ENCODE measurements at places on chromosomes 2 and 18.

GRCh38 chr2:242031481-242032019, 162.0 kb downstream of the RTP5 start:
- peak; percentile 67 for DNase-seq

DNA sequence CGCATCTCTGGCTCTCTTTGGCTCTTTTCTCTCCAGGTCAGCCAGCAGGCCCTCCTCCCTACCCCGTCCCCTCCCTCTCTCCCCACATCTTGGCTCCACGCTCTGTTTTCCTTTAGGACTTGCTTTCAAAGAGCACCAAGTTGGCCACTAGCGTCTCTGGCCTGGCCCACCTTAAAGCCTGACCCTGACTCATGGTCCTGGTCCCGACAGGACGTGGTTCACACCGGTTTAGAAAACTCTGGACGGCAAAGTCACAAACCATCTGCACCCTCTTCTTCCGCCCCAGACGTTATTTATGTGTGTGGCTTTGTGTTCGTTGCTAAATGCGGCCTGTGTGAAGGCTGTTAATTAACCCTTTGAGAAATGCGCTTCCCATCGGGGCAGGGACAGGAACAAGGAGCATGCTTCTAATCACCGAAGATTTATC, 169.0 kb upstream of the HAAO start:
- no peak for DNase-seq

DNA sequence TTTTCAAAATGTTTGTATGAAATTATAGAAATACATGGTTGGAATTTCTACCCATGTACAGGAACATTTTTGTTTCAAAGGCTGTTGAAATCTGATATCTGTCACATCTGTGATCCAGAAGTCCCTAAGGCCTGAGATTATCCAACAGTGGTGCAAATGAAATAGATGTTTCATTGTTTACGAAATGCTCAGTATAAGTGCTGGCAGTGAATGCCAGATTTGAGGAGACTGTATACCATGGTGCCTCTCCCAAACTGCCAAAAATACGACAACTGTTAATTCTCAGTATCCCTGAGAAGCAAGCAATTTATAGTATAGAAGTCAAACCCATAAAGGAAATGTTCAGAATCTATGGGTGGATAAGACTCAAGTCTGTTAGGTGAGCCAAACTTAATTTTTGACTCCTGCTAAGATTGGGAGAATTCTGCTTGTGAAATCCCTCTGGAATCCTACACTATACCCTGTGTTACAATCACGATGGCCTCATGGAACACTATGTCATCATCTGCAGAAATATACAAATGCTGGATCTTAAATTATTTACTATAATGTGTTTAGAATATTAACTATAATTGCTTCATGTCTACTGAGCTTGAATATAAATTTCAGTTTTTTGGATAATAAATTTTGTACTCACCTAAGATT, 71.2 kb upstream of the DOCK10 start:
- DNase-seq, result no peak

GRCh38 chr2:142673836-142674235, 203.6 kb upstream of the KYNU start:
- DNase-seq, result no peak

DNA sequence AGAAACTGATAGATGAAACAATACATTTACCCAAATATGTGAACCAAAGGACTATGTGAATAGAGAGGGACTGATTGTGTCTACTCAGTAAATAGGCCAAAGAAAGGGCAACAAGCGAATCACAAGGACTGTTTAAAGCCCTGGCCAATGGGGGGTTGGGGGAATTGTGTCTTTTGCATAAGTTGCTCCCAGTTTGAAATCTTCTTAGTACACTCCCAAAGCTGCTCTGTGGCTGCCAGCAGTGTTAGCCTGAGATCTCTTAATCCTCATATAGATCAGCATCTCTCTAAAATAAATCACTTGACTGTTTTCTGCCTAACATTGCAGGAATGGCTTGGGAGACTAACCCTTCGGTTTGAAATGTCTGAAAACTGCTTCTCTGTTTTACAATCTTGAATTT, 236.4 kb downstream of the PLCL1 start:
- DNase-seq, result no peak

- no peak for DNase-seq
Measured at GRCh38 chr2:208129744-208130711, at the start of gene CRYGC. TSS of gene CRYGC (minus strand) at chr2:208129828. CDS start at chr2:208129792, 36 bp downstream.

- DNase-seq, result no peak
Measured at GRCh38 chr2:168802859-168803725, 655 bp downstream of the NOSTRIN start.

DNA sequence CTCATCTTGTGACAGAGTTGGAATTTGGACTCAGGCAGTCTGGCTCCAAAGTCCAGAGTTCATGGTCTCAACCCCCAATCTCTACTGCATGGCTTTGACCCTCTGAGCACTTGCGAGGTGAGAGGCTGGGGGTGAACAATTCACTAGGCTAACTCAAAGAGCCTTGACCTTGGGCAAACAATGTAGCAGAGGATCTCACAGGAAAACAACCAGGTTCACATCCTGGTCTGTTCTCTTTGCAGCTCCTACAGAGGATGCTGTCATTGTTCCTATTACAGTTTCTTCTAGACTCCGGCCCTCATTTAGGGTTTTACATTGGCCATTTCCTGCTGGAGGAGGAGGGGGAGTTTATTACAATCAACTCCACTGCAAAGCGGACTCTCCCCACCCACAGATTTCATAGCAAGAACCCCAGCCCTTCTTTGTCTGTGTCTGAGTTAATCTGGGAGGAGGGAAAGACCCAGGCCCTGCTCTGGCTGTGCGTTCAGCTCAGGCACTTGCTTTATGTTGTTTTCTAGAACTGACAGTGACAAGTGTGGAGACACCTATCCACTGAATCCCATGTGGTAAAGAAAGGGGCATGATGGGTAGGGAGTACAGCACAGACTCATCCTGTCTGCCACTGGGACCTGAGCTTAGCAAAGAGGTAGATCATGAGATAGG, 101.6 kb downstream of the LBH start:
- DNase-seq, result no peak

- DNase-seq, result no peak
Measured at GRCh38 chr2:232420463-232421188, 14.0 kb downstream of the ALPG start.

DNA sequence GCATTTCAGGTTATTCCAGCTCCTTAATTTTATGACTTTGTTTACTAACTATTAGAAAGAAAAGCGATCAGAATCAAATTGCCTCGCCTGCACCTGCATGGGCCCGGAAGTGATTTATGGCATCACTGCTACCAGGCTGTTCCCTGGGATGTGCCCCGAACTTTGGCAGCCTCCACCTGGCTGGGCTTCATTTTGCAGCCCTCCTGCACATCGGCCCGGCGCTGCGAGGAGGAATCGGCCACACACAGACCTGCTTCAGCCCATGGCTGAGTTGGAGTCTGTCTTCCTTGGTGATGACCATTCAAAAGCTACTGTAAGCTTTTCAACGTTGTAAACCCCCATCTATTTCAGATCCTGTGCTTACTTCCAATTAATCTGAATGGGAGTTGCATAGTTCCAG, 638.0 kb downstream of the RNF144A start:
- no peak for DNase-seq

DNA sequence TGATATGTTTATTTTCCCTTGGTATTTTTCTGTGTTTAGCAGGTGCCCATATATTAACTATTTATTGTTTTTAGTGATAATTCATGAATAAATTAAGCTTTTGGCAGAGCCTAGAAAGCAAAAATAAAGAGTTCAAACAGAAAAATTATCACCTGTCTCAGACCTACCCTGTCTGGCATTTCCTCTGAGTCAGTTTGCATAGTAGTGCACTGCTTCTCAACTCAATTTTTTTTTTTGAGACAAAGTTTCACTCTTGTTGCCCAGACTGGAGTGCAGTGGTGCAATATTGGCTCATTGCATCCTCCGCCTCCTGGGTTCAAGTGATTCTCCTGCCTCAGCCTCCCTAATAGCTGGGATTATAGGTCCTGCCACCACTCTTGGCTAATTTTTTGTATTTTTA, 793.9 kb downstream of the SUCLG1 start:
- DNase-seq, result no peak

DNA sequence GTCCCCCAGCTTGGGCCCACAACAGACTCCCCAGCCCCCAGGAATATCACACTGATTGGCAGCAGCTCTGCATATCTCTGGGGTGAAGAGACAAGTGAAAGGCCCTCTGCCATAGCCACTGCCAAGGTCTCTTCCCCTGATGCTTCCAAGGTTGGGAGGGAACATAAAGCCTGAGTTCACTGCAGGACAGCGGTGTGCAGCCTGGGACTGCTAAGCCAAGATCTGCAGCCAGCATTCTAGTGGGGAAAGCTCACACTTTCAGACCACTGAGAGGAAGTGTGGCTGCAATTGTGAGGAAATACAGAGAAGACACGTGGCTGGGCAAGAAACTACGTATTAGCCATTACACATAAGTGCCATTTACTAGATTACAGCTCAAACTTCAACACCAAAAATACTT, 100.7 kb downstream of the MAIP1 start:
- DNase-seq, result no peak

GRCh38 chr2:11248-11941, 34.9 kb downstream of the FAM110C start:
- DNase-seq, result no peak

Measured in AG04449 (cell line).